Endodermal cell (in vitro differentiated cells): ENCODE measurements at places on chromosomes 6 and 20. TPM values are rescaled to one million over a fixed set of nuclear protein-coding genes. Genes with fewer than 3 reads are reported as not detected.

- H3K27me3 ChIP-seq, result no peaks in the 10 kb centered on the region
- H3K36me3 ChIP-seq, result no peaks in the 10 kb centered on the region
- H3K4me3 ChIP-seq, result peak overlapping the region; percentile 86
- H3K4me1 ChIP-seq, result peaks cover 3% of the 10 kb centered on the region
Measured at GRCh38 chr6:157020881-157021343, 243.7 kb downstream of the ARID1B start.

DNA sequence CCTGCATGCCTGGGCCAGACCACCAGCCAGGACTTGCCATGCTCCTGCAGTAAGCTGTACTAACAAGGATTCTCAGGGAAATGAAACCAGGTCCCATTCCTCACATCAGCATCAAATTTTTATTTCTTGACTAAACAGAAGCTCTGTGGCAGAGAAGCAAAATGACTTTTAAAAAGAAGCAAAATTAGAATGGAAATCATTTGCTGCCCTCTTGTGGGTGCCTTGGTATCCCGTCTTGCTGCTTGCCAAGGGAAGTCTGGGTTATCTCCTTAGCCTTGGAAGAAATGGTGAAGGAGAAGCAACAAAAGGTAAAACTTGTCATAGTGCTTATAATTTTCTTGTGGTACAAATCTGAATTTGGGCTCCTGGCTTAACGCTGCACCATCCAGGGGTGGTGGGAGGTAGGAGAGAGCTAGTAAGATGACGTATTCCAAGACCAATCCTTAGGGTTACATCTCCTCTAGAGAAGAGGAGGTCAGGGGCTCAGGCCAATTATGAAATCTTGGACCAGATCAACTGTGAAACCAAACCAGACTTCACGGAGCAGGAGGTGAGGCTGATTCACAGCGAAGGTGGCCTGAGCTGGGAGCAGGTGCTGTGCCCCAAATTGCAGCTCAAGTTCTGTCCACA lies 107.5 kb downstream of the FAXC start:
- H3K4me3 ChIP-seq, result no peak overlapping the region
- no peaks in the 10 kb centered on the region for H3K36me3 ChIP-seq
- H3K27ac ChIP-seq, result no peak overlapping the region
- peak; percentile 85 for DNase-seq

DNA sequence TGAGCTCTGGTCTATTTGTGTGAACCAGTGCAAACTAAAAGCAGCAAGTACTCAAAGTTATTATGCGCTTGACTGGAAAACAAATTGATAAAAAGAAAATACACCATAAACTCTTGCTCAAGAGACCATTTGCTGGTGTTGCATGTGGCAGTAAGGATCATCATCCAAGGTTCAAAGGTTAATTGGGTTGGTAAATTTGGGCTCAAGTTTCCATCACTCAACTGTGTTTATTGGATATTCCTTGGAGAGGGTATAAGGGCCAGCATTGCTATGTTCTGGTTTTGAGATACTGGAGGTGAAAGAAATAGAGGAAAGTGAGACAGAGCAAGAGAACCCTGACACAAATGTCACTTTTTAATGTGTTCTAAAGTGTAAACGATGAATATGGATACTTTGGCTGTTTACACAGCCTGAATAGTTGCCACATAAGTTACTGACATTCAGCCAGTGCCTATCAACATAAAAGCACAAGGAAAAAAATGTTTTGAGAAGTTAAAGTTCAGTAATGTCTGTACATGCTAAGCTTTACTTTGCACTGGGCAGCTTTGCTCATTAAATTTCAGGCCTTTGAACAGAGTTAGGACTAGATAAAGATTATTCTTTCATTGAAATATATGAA lies 736.1 kb downstream of the HDGFL1 start:
- H3K4me1 ChIP-seq, result no peaks in the 10 kb centered on the region
- H3K36me3 ChIP-seq, result no peaks in the 10 kb centered on the region
- no peak overlapping the region for H3K4me3 ChIP-seq
- no peak overlapping the region for H3K27ac ChIP-seq
- no peaks in the 10 kb centered on the region for H3K27me3 ChIP-seq
- no peak for DNase-seq

GRCh38 chr6:33581186-33581585 lies 1.1 kb upstream of the BAK1 start:
- H3K4me3 ChIP-seq, result no peak overlapping the region
- no peaks in the 10 kb centered on the region for H3K27me3 ChIP-seq
- peaks cover 19% of the 10 kb centered on the region for H3K36me3 ChIP-seq
- no peak overlapping the region for H3K27ac ChIP-seq

Gene SDC4
- 75.3 and 78.0 TPM in 2 replicates for total RNA-seq
